ENCODE measurements at places on chromosomes 16 and 17.

- no peak for DNase-seq
These were observed 127.1 kb downstream of the MAF start for GRCh38 chr16:79473456-79473855.

- DNase-seq: no peak
These were observed 124.8 kb downstream of the ABCC1 start for GRCh38 chr16:16073891-16074881.

GRCh38 chr17:1977583-1978395, 47.3 kb downstream of the RTN4RL1 start:
- DNase-seq: no peak

DNA sequence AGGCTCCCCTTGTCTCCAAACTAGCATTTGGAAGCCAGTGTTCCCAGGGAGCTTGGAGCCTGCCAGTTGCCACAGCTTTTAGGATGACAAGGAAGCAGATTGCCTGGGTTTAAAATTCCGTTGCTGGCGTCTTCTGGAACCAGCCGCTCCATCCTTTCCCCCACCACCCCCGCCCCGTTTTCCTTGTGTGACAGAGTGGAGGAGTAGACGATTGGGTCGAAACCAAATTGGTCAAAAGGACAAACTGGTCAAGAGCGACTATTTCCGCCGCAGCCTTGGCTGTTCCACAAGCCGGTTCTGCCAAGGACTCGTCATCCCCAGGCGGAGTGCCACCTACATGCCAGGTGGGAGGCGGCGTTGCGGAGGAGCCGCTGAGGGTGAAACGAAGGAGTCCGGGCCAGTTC, 91.1 kb downstream of the RPA1 start:
- no peak for DNase-seq

DNA sequence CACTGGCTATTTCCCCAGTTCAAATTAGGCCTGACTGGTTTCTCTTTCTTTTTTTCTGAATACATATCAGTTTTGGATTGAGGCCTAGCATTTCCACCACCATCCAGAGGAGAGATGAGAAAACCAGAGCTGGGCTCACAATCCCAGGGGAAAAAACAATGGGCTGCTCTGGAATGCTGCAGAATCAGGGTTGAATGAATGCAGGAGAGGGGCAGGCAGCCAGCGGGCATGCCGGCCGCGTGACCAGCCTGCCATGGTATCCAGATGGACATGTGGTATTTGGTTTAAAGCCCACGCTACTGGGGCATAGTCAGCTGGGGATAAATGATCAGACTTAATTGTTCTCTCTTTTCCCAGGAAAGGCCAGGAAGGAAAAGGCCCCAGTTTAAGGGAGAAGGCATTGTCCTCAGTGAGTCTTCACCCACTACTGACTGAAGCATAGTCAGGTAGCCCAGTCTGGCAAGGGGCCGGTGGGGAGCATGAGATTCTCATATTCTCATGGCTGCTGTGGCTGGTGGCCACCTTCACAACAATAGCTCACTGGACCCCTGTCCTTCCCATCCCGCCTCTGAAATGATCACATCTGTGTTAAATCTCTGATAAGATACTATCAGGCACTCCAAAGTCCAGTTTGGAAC, 38.7 kb upstream of the RHOT1 start:
- no peak for DNase-seq

DNA sequence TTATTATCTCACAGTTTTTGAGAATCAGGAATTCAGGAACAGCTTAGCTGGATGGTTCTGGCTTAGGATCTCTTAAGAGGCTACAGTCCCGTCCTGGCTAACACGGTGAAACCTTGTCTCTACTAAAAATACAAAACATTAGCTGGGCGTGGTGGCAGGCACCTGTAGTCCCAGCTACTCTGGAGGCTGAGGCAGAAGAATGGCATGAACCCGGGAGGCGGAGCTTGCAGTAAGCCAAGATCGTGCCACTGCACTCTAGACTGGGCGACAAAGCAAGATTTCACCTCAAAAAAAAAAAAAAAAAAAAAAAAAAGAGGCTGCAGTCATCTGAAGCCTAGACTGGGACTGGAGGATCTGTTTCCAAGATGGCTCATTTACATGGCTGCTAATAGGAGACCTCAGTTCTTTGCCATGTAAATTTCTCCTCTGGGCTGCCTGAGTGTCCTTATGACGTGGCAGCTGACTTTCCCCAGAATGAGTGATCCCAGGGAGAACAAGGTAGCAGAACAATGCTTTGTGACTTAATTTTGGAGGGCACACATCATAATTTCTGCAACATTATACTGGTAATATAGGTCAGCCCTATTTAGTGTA, 95.8 kb upstream of the CORO6 start:
- no peak for DNase-seq

Data from CD4-positive, alpha-beta T cell treated with Interleukin-15 for 4 hours (primary cell).